ENCODE measurements at places on chromosomes 5 and 9.

DNA sequence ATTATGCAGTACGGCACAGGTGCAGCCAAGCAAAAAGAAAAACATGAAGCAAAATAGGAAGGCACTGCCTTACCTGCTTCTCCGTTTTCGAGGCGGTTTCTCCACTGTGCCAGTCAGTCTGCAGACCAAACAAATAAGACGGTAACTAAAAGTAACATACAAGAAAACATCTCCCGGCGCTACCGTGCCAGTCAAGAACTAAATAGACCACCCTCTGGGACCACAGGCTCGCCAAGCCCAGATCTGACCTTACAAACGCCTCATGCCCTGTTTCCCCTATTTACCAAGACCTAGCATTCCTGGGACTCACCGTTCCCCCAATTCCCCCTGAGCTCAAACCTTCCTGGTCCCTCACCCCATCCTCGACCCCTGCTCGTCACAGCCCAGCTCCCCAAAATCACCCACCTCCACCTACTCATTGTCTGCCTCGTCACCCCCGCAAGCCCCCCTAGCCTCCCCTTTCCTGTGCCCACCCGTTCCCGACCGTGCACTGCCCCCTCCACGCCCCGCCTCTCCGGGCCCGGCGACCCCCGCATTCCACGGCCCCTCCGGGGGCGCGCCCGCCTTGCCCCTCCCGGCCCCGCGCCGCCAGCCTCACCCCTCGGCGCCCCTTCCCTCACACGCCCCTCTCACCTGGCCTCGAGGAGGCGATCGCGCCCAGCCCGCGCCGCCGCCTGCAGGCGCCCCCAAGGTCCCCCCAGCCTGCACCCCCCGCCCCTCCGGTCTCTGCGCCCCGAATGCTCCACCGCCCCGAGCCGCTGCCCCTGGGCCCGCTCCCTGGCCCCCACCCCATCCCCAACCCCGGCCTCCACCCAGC, 560 bp downstream of the SCAI start:
- DNase-seq: no peak

- DNase-seq: no peak
These were observed 142.9 kb downstream of the LPAR1 start for GRCh38 chr9:110895147-110895905.

GRCh38 chr5:11894992-11895391, 9.3 kb downstream of the CTNND2 start:
- no peak for DNase-seq

- no peak for DNase-seq
These were observed 25.1 kb downstream of the MACROH2A1 start for GRCh38 chr5:135373736-135374515.

GRCh38 chr9:18018661-18019060, 439.8 kb downstream of the SH3GL2 start:
- no peak for DNase-seq

DNA sequence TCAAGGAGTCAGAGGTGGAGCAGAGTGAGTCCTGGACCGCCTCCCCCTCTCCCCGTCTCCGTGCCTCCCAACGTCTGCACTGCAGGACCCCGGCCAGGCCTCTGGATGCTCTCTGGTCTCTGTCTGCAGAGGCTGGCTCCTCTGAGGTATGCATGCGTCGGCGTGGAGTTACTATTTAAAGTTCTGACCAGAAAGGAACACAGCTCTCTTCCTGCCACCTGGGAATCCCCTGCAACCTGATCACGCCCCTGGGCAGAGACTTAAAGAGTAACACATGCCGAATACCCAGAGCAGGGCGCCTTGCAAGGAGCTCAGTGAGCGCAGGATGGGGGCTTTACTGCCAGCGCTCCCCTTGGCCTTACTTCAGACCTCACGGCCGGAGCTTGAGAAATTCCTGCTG, 16.0 kb downstream of the ANXA6 start:
- DNase-seq: no peak

- no peak for DNase-seq
These were observed 48.3 kb upstream of the TESK1 start for GRCh38 chr9:35556776-35557175.

DNA sequence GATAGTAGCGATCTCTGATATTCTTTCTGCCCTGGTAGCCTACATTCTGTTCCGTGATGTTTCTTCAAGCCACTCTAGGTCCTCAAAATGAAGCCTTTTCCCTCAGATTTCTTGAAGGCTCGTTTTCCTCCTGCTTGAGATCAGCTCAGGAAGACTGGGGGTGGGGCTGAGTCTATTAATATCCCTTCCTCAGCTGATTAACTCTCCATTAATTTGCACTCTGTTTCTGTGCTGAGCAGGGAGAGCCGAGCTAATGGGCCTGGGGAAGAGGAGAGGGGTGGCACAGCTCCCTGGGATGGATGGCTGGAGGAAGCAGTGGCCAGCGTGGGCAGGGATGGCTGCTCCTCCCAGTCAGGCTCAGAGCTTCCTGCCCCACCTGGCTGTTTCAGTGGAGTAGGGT, 93.3 kb downstream of the PPARGC1B start:
- no peak for DNase-seq
